ENCODE measurements at places on chromosomes 4 and X.

DNA sequence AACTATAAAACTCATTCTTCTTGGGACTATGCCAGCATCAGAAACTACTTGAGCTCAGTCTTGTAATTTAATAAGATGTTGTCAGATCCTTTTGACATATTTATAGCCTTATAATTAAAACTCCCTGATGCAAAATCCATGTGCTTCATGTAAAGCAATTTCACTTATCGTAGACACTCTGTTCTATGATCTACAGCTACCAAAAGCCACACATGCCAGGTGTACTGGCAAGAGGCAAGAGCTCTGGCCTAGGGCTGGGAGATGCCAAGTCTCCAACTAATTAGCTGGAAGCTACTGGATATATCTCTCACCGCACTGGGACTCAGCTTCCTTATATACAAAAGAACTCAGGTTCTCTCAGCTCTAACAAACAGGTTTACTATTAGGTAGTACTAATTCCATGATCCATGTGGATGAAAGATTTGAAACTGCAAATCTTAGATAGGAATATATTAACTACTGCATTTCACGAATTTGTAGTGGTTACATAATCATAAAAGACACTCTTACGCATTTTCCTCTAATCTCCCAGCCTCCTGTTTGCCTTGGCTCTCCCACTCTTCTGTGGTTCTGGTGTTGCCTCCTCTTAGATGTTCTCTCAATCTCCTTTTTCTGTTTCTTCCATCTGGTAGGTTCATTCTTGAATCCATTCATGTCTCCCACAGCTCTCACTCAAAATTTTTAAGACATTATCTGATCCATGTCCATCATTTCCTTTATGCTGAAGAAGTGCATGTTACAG, 103.0 kb downstream of the HHIP start:
- no peak for DNase-seq

DNA sequence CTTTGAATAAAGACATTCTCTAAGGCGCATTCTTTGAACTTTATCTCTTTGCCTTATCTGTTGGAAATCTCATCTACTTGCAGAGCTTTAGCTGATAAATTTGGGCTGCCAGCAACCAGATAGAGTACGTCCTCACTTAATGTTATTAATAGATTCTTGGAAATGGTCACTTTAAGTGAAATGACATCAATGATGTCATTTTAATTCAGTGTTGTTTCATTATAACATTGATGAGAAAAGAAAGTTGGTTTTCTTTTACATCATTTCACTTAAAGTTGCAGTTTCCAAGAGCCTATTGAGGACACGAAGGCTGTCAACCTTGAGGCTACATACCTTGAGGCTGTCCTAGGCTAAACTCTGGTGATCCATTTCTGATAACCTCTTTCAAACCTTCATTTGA, 9.3 kb downstream of the TMEM165 start:
- no peak for DNase-seq

DNA sequence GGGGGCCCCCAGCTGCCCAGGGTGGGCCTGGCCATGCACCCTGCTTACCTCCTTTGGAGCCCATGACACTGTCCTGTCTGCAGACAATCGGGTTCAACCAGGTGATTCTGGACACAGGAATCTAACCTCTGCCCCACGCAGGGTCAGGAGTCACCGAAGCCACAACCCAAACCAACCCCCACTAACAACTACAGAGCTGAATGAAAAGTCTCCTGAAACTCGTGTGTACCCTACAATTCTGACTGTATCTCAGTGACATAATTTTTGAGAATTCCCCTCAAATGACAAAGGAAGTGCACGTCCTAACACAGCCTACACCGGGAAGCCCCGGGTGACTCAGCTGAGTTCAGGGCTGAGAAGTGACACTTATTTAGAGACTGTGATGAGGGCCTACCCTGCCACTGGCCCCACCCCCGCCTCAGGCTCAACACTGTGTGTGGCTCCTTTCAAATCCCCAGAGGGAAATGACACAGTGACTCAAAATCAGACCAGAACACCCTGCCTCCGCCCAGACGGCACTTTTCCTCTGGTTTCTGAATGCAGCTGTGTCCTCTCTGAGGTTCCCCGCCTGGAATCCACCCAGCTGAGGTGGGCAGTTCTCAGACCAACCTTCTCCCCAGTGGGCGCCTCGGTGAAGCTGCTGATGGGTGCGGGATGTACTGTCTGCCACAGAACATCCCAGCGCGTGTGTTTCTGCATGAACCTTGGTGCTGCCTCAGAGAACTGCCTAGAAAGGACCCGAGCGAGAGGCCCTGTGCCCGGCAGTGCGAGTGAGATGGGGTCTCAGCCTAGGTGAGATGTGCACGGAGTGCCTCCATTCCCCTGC, 9.9 kb downstream of the TNIP2 start:
- DNase-seq, result no peak

DNA sequence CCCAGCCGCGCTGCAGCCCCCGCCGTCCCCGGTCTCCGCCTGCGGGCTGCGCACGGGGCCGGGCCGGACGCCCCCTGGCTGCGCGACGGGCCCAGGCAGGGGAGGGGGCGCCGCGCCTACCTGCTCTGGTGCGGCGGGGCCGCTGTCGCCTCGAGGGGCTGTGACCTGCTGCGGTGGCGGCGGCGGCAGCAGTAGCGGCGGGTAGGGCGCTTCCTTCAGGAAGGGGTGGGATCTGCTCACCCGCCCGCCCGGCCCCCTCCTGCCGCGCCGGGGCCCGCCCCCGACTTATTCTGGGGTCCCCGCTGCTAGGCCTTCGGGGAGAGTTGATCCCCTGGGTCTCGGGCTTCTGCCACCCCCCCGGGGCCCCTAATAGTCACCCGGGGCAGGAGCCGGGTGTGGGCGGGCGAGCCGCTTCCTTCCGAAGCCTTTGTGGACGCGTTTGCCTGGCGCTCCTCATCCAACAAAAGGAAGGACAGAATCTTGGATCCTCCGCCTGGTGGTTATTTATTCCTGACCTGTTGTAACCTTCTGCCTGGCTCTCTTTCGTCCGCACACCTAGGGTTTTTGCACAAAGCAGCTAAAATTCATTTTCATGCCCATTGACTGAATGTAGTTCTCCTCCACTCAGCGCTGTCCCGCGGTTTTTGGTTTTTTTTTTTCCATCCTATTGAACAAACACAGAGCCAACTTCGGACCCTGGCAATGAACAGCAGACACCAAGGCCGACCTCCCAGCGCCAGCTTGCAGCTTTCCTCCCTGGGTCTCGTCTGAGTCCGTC, at the start of gene TMEM150C:
TMEM150C (minus strand) TSS at position 203 of the 778 bp plus-strand sequence. CDS start 57,331 bp downstream, outside the sequence.
- no peak for DNase-seq

GRCh38 chr4:165343353-165344191, 16.1 kb downstream of the MSMO1 start:
- DNase-seq, result no peak

GRCh38 chr4:150078579-150079080, 385 bp downstream of the DCLK2 start:
- DNase-seq, result no peak

DNA sequence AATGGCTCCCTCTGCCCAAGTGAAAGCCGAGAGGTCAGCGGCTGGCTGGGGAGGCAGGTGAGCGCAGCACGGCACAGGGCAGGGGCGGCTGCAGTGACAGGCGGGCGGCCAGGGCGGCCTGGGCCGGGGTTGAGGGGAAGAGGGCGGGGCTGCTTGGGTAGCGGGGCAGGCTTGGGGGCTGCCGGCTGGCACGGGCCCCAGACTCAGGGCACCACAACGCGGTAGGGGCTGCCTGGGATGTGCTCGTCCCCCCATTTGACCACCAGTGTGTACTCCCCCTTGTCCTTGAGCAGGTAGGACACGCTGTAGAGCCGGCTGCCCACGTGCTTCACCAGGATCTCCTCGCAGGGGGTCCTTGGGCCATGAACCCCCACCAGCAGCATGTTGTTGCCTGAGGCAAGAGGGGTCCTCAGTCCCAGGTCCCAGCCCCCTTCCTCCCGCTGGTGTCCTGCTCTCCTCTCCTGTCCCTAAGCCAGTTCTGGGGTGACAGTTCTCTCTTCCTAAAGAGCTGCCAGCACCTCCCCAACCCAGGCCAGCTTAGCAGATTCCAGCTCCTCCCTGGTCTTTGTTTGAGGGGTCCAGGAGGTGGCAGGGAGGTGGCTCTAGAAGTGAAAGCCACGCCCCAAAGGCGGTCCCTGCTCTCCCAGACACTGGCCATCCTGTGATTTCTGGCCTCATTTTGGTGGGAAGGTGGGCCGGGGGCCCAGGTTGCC, 25.6 kb downstream of the FLNA start:
- no peak for DNase-seq

- no peak for DNase-seq
These were observed 9.6 kb downstream of the AFP start for GRCh38 chr4:73445383-73446335.

GRCh38 chr4:39227906-39228305, 45.6 kb downstream of the WDR19 start:
- no peak for DNase-seq

- no peak for DNase-seq
These were observed 55.6 kb downstream of the RTL9 start for GRCh38 chrX:110414273-110414672.

DNA sequence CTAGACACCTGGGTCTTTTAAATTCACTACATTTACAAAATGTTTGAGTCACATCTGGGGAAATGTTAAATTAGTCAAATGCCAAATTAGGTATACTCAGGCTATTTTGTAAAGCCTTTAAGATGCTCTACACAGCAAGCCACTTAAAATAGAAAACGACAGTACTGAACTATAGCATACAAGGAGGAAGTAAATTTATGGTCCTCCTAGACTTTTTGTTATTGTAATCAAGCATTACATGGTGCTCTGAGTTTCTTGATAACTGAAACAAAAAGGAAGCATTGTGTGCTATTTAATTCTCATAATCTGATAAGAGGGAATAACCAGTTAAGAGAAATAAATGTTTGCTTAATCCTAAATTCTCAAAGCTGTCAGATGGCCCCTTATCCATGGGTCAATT, 46.2 kb downstream of the SLC9A7 start:
- DNase-seq, result no peak

GRCh38 chr4:67871867-67872266, 11.9 kb downstream of the TMPRSS11D start:
- no peak for DNase-seq

- DNase-seq, result no peak
These were observed 207.1 kb downstream of the GUCY2F start for GRCh38 chrX:109274806-109275205.

DNA sequence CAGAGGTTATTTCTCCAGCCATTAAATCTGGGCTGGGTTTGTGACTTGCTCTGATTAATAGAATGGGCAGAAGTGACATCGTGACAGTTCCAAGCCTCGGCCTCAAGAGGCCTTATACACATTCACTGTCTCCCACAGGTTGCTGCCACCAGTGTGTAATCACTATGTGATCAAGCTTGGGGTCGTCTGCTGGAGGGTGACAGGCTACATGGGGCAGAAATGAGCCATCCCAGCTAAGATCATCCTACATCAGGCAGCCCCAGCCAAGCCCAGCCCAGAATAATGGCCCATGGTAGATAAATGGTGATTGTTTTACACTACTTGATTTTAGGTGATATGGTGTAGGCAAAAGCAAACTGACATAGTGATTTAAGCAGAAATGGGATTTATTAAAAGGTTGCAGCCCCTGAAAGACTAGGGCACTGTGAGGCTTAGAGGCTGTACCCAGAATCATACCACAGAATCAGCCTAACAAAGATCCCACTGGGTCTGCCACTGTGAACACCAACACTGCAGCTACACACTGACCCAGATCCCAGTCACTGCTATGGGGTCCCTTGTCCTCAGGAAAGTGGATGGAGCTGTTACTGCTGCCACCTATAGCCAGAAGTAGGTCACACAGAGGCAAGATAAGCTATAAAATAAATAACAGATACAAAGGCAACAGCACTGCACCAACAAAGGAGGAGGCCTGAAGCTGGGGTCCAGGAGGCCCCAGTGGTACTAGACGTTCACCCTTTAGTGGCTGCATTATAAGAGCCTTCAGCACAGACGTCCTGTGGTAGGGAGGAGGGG, 159.6 kb upstream of the RBPJ start:
- no peak for DNase-seq

- no peak for DNase-seq
These were observed 1.1 kb downstream of the MECP2 start for GRCh38 chrX:154096140-154097002.

- DNase-seq, result no peak
These were observed 145.9 kb downstream of the DMD start for GRCh38 chrX:33065415-33065814.

DNA sequence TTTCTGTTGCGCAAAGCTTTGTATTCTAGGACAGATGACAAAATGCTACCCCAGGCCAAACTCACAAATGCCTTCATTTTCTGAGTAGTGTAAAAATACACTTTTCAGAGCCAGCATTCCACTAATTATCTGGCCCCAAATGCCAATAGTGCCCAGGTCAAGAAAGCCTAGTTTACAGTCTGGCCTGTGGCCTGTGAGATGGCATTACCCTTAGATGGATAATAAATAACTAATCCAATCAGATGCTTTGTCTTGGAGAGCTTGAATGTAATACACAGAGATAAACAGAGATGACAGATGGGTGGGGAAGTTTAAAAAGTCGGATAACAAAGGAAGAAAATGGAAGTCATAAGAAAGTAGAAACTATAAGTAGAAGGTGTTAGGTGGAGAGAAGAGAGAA, 264.6 kb upstream of the FTHL17 start:
- DNase-seq, result no peak

GRCh38 chr4:7557456-7557855, 122.7 kb upstream of the PSAPL1 start:
- DNase-seq, result no peak

DNA sequence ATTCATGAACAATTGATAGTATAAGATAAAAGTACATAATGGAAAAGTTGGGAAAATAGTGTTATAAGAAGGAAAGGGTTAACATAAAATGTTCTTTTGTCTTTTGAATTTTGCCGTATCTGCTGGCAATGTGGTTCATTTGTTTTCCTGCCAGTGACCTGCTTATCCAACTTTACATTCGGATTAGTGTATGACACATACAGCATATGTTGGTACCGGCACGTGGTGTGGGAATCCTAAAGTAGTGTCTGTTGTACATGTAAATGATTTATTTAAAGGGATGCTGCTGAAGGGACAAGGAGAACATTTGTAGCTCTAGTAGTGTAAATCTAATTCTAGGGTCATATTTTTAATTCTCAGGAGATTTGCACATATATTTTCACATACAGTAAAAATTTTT, 11.5 kb downstream of the RAB9A start:
- no peak for DNase-seq

DNA sequence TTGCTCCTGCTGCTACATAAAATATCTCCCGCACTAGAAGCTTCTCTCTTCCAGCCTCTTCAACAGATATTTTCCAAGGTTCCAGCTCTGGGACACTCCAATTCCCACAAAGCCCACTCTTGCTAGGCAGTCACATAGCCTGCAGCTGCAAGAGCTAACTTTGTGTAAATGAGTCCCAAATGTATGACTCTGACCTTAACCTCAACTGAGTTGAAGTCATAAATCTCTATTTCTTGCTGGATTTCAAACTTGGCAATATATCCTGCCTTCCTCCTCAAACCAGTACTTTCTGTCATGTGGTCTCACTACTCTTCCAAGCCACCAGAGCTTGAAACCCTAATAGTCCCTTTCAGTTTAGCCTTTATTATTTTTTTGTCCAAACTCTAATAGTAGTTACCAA, 315.4 kb upstream of the GRIA3 start:
- no peak for DNase-seq
